ENCODE measurements at places on chromosomes 1 and 21.

- DNase-seq: no peak
Observed at GRCh38 chr1:60662486-60663044, 419.8 kb upstream of the NFIA start.

- DNase-seq: no peak
Observed at GRCh38 chr1:161047436-161048420, 2.0 kb upstream of the USF1 start.

DNA sequence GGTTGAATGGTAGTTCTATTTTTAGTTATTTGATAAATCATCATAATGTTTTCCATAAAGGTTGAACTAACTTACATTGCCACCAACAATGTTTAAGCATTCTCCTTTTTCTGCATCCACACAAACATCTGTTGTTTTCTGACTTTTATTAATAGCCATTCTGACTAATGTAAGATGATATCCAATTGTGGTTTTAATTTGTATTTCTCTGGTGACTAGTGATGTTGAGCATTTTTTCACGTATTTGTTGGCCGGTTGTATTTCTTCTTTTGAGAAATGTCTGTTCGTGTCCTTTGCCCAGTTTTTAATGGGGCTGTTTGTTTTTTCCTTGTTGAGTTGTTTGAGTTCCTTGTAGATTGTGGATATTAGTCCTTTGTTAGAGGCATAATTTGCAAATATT lies 24.6 kb upstream of the SLC35F3 start:
- no peak for DNase-seq

DNA sequence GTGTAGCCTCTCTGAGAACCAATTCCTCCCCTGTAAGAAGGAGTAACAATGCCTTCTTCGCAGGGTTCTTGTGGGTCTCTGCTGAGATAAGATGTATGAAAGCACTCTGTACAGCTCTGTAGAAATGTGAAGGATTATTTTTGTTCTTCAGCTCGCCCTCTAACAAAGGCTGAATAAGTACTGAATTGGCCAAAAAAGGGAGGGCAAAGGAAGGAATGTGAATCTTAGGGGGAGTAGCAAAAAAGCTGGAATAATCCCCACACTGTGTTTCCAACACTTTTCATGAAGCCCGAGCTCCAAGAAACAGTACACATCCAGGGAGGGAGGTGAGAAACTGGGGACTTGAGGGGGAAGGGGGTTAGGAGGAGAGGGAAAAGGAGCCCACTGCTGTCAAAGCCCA lies 14.0 kb upstream of the SLC41A1 start:
- DNase-seq: no peak

- DNase-seq: no peak
Observed at GRCh38 chr21:33762803-33763581, 120.7 kb downstream of the ITSN1 start.

- DNase-seq: no peak
Observed at GRCh38 chr1:157711802-157712201, 11.2 kb upstream of the FCRL3 start.

GRCh38 chr1:205246351-205247119 lies 18.8 kb downstream of the TMCC2 start:
- DNase-seq: no peak
